ENCODE measurements at places on chromosomes 3 and 15. TPM values are rescaled to one million over a fixed set of nuclear protein-coding genes. Genes with fewer than 3 reads are reported as not detected.
A peak's percentile ranks its signal among the peaks of the same experiment; 100 is the strongest.

GRCh38 chr15:94770199-94770598, 538.8 kb downstream of the MCTP2 start:
- H3K27me3 ChIP-seq: no peaks in the 10 kb centered on the region
- no peaks in the 10 kb centered on the region for H3K4me1 ChIP-seq
- H3K4me3 ChIP-seq: no peak overlapping the region
- no peak for DNase-seq

Gene CLEC3B
- 353 TPM for total RNA-seq

DNA sequence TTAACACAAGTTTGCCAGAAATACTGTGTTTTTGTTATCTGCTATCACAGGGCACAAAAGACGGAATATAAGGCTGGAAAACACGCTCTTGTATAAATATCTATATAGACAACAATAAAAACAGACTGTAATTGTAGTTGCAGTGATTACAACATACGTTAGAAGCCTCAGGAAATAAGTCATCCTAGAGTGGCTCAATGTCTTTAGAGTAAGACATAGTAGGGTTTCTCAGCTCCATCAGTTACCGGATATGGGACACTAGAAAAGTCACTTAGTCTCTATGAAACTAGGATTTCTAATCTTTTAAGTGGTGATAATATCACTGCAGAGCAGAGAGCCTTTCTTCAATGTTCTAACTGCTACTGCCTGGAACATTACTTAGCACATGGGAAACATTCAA, 208.8 kb downstream of the STAG1 start:
- no peaks in the 10 kb centered on the region for H3K36me3 ChIP-seq
- DNase-seq: no peak
- H3K27me3 ChIP-seq: no peaks in the 10 kb centered on the region
- no peaks in the 10 kb centered on the region for H3K4me1 ChIP-seq

GRCh38 chr3:17979252-17979651, 236.8 kb upstream of the TBC1D5 start:
- DNase-seq: no peak
- H3K27ac ChIP-seq: no peak overlapping the region
- no peaks in the 10 kb centered on the region for H3K4me1 ChIP-seq
- no peaks in the 10 kb centered on the region for H3K27me3 ChIP-seq
- no peaks in the 10 kb centered on the region for H3K36me3 ChIP-seq

Gene ALG1L2
- not detected for total RNA-seq

DNA sequence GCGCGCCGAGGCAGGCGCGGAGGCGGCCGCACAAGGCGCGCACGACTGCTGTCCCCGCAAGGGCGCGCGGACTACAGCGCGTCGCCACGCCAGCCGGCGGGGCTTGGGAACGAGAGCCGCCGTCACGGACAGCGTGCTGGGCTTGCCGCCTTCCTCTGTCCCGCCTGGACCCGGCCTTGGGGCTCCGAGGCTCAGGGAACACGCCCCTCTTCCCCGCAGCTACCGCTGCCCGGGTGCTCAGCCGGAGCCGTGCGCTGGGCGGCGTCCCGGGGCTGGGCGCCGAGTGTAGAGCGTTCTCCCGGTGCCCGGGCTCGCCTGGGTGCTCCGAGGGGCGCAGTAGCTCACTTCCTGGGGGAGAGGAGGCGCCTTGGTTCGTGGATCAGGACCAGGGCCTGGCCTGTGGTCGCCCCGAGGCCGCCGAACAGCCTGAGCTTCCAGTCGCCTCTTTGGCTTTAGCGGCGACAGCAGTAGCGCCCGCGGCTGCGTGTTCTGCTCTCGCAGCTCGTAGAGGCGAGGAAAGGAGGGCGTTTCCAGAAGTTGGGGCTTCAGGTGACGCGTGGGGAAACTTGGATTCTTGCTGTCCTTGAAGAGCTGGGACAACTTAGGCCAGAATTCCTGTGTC, 226.7 kb upstream of the C2CD4B start:
- no peaks in the 10 kb centered on the region for H3K27me3 ChIP-seq
- no peaks in the 10 kb centered on the region for H3K4me1 ChIP-seq
- H3K27ac ChIP-seq: peak overlapping the region; percentile 88
- DNase-seq: no peak
- no peaks in the 10 kb centered on the region for H3K36me3 ChIP-seq

Gene ZNF660
- total RNA-seq: 3.7 TPM

Gene TAGLN3
- not detected for total RNA-seq

Gene SERPINI2
- not detected for total RNA-seq

Gene FETUB
- total RNA-seq: not detected

- no peak overlapping the region for H3K27ac ChIP-seq
- no peak overlapping the region for H3K4me3 ChIP-seq
- no peaks in the 10 kb centered on the region for H3K27me3 ChIP-seq
- no peaks in the 10 kb centered on the region for H3K36me3 ChIP-seq
Measured at GRCh38 chr15:68032672-68033071, 21.4 kb upstream of the PIAS1 start.

Gene UQCC5
- total RNA-seq: 14.9 TPM

- no peak overlapping the region for H3K4me3 ChIP-seq
- no peaks in the 10 kb centered on the region for H3K27me3 ChIP-seq
- H3K27ac ChIP-seq: no peak overlapping the region
- no peaks in the 10 kb centered on the region for H3K36me3 ChIP-seq
- DNase-seq: no peak
Measured at GRCh38 chr3:78951342-78951945, 816.4 kb downstream of the ROBO1 start.

DNA sequence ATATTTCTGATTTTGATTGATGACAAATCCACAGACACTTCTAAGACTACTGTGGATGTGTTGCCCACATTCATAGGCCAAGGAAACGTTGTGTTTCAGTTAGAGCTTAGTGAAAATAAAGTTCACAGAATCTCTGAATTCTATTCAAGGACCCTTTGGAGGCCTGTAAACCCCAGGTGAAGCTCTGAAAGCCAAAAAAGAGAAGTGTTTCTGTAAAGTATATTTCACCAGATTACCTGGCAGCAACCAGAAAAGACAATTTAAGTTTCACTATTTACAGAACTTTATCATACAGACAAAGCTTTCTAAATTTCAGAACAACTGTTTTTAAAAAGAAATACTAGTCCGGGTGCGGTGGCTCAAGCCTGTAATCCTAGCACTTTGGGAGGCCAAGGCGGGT, 2.6 kb downstream of the CLPX start:
- peaks cover 25% of the 10 kb centered on the region for H3K4me1 ChIP-seq
- H3K27me3 ChIP-seq: no peaks in the 10 kb centered on the region
- peak overlapping the region; percentile 91 for H3K4me3 ChIP-seq
- no peak overlapping the region for H3K27ac ChIP-seq
- H3K36me3 ChIP-seq: peaks cover 20% of the 10 kb centered on the region
- DNase-seq: no peak

DNA sequence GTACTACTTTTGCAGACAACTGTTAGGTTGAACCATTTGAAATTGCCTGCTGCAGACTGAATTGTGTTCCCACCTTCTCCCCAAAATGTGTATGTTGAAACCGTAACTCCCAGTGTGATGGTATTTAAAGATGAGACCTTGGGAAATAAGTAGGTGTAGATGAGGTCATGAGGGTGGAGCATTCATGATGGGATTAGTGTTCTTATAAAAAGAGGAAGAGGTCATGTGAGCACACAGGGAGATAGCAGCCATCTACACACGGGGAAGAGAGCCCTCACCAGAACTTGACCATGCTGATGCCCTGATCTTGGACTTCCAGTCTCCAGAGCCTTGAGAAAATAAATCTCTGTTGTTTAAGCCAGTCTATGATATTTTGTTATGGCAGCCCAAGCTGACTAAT, 17.4 kb upstream of the FHIT start:
- no peaks in the 10 kb centered on the region for H3K27me3 ChIP-seq
- H3K4me3 ChIP-seq: no peak overlapping the region
- no peaks in the 10 kb centered on the region for H3K36me3 ChIP-seq
- DNase-seq: no peak
- no peaks in the 10 kb centered on the region for H3K4me1 ChIP-seq

Gene GPR160
- 5.1 TPM for total RNA-seq

- no peak overlapping the region for H3K27ac ChIP-seq
- no peak overlapping the region for H3K4me3 ChIP-seq
- no peaks in the 10 kb centered on the region for H3K27me3 ChIP-seq
- H3K4me1 ChIP-seq: no peaks in the 10 kb centered on the region
Measured at GRCh38 chr3:105322570-105323273, 44.0 kb upstream of the ALCAM start.

DNA sequence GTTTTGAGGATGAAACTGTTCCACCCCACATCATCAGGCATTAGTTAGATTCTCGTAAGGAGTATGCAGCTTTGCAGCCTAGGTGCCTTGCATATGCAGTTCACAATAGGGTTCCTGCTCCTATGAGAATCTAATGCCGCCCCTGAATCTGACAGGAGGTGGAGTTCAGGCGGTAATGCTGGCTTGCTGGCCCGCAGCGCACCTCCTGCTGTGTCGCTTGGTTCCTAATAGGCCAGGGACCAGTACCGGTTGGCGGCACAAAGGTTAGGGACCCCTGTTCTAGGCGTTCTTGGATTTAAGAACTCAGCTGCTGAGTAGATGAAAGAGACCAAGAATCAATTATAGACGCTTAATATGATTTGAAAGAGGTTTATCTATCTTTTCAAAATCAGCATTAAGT, 595.4 kb downstream of the CADM2 start:
- no peaks in the 10 kb centered on the region for H3K27me3 ChIP-seq
- H3K27ac ChIP-seq: no peak overlapping the region
- DNase-seq: no peak
- no peak overlapping the region for H3K4me3 ChIP-seq
- no peaks in the 10 kb centered on the region for H3K4me1 ChIP-seq
- H3K36me3 ChIP-seq: no peaks in the 10 kb centered on the region
